ENCODE measurements at places on chromosomes 6 and 20. TPM values are rescaled to one million over a fixed set of nuclear protein-coding genes. Genes with fewer than 3 reads are reported as not detected.

The PDYN gene
- not detected for total RNA-seq

DNA sequence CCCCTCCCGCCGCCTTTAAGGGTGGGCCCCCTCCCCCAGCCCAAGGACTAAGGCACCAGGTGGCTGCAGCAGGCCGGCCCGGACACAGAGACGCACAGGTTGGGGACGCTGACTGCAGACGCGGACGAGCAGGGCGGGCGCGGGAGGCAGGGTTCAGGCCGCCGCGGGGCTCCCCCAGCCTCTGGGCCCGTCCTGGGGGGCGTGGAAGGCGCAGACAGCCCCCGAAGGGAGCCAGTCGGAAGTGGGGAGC lies 9.3 kb downstream of the DUSP15 start:
- peaks cover 6% of the 10 kb centered on the region for H3K27me3 ChIP-seq
- H3K36me3 ChIP-seq = no peaks in the 10 kb centered on the region
- peak overlapping the region; percentile 73 for H3K4me3 ChIP-seq
- no peak overlapping the region for H3K27ac ChIP-seq
- H3K4me1 ChIP-seq = peaks cover 16% of the 10 kb centered on the region

DNA sequence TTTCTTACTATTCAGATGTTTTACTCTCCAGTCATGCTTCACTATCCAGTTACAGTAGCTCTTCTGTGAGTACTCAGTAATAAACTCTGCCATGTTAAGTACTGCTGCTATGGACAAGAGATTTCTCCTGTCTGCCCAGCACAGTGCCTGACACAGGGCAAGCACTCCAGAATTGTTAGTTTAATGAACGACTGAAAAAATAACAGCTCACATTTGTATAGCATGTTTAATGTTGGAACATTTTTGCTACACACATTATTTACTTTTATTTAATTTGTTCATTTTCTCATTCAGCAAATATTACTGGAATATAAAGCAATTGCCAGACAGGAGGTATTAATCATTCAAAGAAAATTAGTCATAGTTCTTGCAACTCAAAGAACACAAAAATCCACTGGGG lies 142.6 kb upstream of the HMGN3 start:
- DNase-seq = no peak
- H3K27me3 ChIP-seq = peaks cover 9% of the 10 kb centered on the region

DNA sequence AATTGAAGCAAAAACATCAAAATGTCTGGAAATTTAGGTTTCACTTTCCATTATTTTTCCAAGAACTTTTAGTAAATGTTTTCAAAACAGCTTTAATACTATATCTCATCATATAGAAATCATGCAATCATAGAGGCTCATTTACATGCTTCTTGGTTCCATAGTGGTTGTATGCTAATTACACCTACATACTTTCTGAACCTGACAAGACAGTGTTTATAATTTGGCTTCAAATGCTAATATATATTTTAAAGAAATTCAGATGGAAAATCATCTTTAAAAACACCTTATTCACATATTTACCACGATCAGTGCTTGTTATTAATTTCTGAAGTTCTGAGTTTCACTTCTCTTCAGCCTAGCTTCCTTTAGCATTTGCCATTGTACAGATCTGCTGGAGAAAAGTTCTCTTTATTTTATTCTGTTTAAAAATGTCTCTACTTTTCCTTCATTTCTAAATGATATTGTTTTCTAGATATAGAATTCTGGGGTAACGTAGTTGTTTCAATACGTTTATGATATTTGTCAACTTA lies 89.9 kb downstream of the PLCB1 start:
- H3K4me1 ChIP-seq = peaks cover 6% of the 10 kb centered on the region
- H3K4me3 ChIP-seq = no peak overlapping the region
- no peak for DNase-seq
- peaks cover 7% of the 10 kb centered on the region for H3K36me3 ChIP-seq
- no peak overlapping the region for H3K27ac ChIP-seq

DNA sequence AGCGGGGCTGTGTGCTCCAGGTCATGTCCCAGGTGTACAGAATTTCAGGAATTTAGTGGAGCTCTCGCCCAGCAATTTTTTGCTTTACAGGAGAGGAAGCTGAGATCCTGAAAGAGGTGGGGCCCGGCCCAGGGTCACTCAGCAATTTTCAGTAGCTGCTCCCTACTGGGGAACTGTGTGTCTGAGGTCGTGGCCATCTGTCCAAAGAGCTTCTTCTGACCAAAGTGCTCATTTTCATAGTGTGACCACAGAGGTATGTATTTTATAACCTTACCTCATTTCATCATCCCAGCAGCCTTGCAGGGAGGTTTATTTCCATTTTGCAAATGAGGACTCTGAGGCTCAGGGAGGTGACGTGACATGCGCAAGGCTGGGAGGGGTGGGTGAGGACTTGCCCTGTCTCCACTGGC lies 46.3 kb downstream of the FAM209B start:
- no peak overlapping the region for H3K4me3 ChIP-seq
- no peak for DNase-seq
- H3K27ac ChIP-seq = no peak overlapping the region
- peaks cover 35% of the 10 kb centered on the region for H3K27me3 ChIP-seq
- H3K4me1 ChIP-seq = peaks cover 5% of the 10 kb centered on the region

- no peak overlapping the region for H3K27ac ChIP-seq
- H3K4me1 ChIP-seq = no peaks in the 10 kb centered on the region
- H3K36me3 ChIP-seq = peaks cover 1% of the 10 kb centered on the region
- no peak overlapping the region for H3K4me3 ChIP-seq
Measured at GRCh38 chr20:60403105-60403741, 445.0 kb downstream of the CDH26 start.

The OR2J3 gene
- not detected for total RNA-seq
